ENCODE measurements at places on chromosomes 1 and 21.

- DNase-seq: no peak
Observed at GRCh38 chr1:70893381-70893780, 154.2 kb downstream of the PTGER3 start.

DNA sequence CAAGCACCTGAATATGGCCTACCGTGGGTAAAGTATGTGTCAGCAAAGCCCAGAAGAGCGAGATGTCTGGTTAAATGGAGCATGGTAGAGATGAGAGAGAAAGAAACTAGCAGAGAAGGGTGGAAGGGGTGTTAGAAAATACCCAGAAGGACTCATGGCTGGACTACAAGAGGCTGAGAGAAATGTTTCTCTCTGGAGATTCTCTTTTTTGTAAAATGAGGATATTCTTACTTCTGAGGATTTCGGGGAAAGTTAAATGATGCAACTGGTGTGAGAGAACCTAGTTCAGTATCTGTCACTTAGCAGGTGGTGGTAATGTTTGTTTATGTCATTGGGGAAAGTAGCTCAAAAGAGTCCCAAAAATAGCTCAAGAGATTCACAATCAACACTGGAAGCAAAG is 7.2 kb upstream of the EPS15 start:
- no peak for DNase-seq

- DNase-seq: no peak
Observed at GRCh38 chr1:91015794-91016550, 5.9 kb downstream of the ZNF644 start.

GRCh38 chr1:95246511-95246910 is 12.5 kb downstream of the RWDD3 start:
- DNase-seq: no peak

DNA sequence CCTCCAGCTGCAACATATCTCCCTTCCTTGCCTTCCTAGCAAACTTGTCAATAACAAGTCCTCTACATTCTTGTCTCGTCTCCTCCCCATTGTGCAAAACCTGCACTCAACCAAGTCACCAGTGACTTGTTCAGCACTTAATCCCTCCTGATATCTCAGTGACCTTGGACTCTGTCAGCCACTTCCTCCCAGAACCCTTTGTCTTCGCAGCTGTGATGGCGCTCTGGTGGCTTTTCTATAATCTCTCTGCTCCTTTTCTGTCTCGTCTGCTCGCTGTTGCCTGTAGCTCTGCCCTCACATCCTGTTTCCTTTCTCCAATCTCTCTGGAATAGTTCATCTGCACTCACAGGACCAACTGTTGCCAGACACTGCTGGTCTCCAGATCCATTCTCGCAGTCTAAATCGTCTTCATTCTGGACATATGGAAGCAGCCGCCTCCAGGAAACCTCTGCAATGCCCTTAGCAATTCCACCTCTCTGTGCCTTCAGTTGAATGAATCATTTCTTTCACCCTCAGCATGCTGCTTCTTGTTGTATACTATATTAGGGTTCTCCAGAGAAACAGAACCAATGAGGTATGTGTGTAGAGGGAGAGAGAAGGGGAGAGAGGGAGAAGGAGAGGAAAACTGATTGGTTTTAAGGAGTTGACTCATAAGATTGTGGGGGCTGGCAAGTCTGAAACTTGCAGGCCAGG is 17.4 kb upstream of the IFNAR2 start:
- DNase-seq: no peak

GRCh38 chr21:44444286-44444931 is 10.9 kb upstream of the LRRC3 start:
- no peak for DNase-seq

DNA sequence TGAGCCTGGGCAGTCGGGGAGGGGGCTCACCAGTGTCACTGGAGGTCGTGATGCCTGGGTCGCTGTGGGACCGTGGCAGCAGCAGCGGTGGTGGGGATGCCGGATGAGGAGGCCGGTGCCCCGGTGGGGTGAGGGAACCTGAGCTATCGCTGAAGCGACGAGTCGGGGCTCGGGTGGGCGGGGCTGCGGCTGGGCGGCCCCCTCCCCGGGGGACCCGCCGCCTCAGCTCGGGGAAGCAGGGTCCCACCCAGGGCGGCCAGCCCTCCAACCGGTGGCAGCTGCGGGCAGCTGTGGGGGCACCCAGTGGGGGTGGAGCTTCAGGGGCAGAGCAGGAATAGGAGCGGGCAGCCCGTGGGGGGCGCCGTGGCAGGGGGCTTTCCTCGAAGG is 5.0 kb downstream of the ENTREP3 start:
- no peak for DNase-seq

- no peak for DNase-seq
Observed at GRCh38 chr1:239772446-239772845, 319.2 kb upstream of the FMN2 start.

GRCh38 chr1:10734375-10734774 is 62.1 kb downstream of the CASZ1 start:
- DNase-seq: no peak

GRCh38 chr1:200033511-200034261 is 6.2 kb downstream of the NR5A2 start:
- DNase-seq: no peak

- no peak for DNase-seq
Observed at GRCh38 chr1:242239398-242239797, 240.5 kb upstream of the MAP1LC3C start.

DNA sequence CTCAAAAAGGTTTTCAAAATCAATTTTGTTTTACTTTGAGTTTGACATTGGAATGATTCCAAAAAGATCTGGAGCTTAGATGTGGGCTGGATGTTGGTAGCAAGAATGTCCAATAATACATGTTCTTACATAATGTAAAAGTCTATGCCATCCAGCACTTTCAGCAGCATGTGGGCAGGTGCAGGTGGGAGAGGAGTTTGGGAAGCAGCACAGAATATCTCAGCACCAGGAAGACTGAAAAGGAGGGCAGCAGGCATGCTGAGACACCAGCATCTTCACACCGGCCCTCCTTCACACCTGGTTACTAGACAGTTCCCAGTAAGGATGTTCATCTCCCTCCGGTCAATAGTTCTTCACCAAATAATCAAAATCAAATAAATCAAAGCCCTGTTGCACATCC is 166.6 kb downstream of the ZBTB18 start:
- DNase-seq: no peak

GRCh38 chr21:43262427-43262826 is 93.6 kb downstream of the CRYAA start:
- no peak for DNase-seq

DNA sequence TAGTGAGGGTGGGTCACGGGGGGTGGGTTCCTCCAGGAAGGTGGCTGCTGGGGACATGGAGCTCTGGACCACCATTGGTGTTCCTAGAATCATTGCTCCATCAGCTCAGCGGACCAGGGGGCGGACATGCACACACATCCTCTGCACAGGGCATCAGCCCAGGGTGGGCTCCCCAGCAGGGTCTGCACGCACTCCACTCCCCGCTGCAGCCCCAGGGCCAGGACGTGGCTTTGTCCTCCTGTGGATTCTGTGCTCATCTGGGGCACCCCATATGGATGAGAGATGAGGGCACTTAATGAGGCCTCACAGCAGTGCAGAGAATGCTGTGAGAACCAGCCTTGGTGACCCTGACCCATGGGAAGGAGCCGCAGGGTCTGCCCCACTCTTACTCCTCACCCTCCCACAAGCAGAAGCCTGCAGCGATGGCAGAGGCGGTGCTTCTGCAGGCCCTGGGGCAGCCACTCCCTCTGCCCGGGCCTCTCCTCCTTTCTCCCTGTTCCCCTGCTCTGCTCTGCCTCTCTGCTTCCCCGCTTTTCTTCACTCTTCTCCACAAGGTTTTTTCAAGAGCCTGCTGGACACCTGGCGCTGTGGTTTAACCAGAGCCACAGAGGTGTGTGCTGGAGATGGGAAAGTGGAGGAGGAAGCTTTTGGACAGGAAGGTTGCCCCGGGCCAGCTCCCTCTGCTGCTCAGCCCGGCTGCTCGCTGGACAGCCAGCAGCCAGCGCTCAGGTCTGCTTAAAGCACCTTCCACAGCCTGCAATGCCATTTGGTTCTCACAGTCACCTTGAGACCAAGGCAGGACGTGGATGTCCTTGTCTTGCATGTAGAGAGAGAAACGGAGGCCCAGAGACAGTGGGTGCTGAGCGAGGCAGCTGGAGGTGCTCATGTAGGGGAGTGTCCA is 26.3 kb upstream of the PCBP3 start:
- DNase-seq: no peak
